ENCODE measurements at places on chromosomes 1 and 21.
A peak's percentile ranks its signal among the peaks of the same experiment; 100 is the strongest.

GRCh38 chr1:183877053-183877720 lies 72.3 kb downstream of the RGL1 start:
- DNase-seq, result no peak

- no peak for DNase-seq
Observed at GRCh38 chr1:14572861-14573260, 25.6 kb upstream of the KAZN start.

DNA sequence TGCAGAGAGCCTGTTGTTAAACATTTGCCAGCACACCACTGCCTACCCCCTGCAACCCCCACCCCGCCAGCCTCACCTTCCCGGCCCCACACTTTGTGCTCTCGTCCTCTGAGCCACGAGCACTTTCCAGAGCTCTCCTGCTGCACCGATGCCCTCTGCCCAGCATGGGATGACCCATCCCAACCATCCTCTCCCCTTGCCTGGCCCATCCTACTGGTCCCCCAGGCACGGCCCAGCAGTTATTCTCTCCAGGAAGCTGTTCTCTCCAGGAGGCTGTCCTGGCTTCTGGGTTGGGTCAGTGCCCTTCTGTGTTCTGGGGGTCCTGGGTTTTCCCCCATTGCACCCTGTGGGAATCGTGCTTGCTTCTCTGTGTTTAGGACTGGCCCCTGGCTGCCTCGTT lies 60.1 kb upstream of the ABCG1 start:
- no peak for DNase-seq

GRCh38 chr1:57167997-57168396 lies 202.2 kb upstream of the C8B start:
- no peak for DNase-seq

DNA sequence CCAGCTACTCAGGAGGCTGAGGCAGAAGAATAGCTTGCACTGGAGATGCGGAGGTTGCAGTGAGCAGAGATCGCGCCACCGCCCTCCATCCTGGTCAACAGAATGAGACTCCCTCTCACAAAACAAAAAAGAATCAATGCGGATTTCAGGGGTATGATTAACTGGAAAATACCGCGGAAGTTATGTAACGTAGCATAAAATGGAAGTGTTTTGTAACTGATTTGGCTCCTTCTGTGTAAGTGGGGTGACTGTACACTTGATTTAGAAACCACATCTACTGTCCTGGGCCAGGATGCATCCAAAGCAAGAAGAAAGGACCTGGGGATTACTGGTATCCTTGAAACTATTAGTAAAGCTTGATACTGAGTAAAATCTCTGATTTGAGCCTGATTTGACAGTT lies 3.1 kb upstream of the VAMP4 start:
- DNase-seq, result no peak

GRCh38 chr21:38878379-38879179 lies 72.8 kb downstream of the ETS2 start:
- no peak for DNase-seq

GRCh38 chr1:53505401-53505800 lies 46.2 kb downstream of the DMRTB1 start:
- no peak for DNase-seq

- DNase-seq, result no peak
Observed at GRCh38 chr1:34235594-34235993, 58.9 kb downstream of the C1orf94 start.

DNA sequence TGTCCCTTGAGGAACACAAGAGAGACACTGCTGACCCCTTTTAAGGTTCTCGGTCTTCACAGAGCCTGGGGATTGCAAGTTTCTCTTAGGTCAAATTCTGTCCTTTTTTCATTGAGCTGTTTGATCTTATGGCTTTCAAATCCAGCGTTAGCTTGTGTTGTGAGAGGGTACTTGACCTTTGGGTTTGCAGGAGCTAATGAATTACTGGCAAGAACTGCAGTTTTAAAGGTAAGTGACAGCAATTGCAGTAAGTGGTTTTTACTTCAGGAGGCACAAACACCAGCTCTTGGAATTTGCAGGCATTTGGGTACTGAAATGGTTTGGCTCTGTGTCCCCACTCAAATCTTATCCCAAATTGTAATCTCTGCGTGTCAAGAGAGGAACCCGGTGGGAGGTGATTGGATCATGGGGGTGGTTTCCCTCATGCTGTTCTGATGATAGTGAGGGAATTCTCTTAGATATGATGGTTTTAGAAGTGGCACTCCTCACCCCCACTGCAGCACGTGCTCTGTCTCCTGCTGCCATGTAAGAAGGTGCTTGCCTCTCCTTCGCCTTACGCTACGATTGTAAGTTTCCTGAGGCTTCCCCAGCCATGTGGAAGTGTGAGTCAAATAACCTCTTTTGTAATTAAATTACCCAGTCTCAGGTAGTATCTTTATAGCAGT lies 134.5 kb upstream of the LYPLAL1 start:
- DNase-seq, result no peak

GRCh38 chr1:93690921-93691789 lies 9.5 kb upstream of the BCAR3 start:
- no peak for DNase-seq

GRCh38 chr1:105419030-105419429 lies 1637.4 kb upstream of the PRMT6 start:
- peak; percentile 53 for DNase-seq

DNA sequence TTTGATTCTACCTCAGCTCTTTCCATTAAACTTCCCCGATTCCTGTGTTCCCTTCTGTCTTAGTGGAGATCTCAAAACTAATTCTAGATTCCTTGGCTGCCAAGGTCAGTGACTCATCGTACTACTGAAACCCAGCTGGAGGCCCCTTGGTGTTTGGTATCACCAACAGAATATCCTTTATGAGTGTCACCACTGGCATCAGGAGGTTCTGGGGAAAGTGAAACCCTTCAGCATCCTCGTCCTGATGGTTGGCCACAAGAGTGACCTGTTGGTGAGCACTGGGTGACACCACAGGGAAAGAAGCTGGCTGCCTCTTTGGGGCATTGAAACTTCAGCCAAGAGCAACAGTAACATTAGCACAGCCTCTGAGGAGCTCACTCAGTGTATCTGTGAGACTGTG lies 9.6 kb downstream of the RAB42 start:
- DNase-seq, result no peak

DNA sequence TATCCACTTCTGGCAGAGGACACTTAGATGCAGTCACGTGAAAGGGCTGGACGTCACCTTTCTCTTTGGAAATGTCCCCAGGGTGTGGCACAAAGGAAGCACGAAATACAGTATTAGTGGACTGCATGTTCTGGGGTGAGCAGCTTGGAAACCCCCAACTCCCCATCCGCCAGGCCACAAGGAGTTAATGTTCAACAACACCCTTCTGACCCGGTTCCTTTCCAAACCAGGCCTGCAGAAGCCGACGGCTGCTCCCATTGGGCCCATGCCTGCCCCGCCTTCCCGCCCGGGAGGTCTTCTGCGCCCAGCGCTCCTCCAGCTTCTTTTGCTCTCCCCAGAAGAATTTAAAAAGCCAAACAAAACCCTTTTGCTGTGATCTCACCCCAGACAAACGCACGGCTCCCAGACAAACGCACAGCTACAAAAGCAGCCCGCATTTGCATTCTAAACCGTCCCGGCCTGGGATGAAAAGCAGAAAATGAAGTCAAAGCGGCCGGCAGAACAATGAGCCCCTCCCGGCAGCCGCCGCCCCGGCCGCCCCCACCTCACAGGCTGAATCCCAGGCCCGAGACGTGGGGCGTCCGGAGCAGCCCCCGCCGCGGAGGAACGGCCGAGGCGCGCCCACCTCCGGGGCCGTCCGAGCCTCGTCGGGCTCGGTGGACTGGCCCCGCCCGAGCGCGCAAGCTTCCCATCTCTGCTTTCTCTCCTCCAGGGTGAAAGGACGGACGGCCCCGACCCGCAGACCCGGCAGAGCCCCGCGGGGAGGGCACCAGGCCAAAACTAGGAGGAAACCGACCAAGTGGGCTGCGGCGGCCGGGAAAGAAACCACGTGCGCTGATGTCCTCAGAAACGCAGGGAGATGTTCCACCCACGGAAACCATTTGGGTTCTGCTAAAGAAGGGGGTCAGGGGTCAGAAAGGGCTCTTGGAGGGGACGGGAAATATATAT lies 101.9 kb downstream of the PLPP3 start:
- no peak for DNase-seq

- peak; percentile 46 for DNase-seq
Observed at GRCh38 chr1:40032240-40032891, 8.2 kb upstream of the CAP1 start.

DNA sequence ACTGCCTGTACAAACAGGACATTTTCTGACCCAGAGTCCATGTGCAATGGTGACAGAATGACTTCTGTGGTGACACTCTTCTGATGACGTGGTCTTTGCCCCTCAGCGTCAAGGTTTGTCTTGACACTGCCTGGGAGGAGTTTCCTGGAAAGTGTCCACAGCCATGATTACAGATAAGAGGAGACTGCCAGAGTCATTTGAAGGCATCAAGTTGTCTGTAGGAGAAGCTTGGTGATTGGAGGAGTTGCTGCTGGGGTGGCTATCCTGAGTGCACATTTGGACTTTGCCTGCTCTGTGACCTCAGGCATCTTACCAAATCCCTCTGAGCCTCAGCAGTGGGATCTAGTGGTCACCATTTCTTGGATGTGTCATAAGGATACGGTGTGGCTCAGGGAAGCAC lies 17.7 kb downstream of the TCHHL1 start:
- no peak for DNase-seq

DNA sequence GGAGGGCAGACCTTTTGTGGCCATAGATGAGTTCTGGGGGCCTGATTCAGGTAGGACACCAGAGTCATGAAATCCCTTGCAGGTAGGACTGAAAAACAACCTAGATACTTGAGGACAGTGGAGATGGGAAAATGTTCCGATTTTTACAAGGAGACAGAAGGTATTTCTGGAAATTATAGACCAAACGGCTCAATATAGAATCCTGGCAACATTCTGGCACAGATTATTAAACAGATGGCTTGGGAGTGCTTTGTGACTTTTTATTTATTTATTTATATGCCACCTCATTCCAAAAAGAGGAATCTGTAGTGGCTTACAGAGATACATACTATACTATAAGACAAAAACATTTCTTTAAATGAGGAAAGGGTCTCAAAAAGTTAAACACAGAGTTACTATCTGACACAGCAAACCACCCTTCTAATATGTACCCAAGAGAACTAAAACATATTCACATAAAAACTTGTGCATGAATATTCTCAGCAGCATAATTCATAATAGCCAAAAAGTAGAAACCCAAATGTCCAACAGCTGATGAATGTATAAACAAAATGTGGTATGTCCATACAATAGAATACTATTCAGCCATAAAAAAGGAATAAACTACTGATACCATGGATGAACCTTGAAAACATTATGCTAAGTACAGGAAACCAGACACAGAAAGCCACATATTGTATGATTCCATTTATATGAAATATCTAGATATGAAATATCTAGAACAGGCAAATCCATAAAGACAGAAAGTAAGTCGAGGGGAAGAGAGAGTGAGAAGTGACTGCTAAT lies 49.8 kb downstream of the CDK18 start:
- DNase-seq, result peak; percentile 44

DNA sequence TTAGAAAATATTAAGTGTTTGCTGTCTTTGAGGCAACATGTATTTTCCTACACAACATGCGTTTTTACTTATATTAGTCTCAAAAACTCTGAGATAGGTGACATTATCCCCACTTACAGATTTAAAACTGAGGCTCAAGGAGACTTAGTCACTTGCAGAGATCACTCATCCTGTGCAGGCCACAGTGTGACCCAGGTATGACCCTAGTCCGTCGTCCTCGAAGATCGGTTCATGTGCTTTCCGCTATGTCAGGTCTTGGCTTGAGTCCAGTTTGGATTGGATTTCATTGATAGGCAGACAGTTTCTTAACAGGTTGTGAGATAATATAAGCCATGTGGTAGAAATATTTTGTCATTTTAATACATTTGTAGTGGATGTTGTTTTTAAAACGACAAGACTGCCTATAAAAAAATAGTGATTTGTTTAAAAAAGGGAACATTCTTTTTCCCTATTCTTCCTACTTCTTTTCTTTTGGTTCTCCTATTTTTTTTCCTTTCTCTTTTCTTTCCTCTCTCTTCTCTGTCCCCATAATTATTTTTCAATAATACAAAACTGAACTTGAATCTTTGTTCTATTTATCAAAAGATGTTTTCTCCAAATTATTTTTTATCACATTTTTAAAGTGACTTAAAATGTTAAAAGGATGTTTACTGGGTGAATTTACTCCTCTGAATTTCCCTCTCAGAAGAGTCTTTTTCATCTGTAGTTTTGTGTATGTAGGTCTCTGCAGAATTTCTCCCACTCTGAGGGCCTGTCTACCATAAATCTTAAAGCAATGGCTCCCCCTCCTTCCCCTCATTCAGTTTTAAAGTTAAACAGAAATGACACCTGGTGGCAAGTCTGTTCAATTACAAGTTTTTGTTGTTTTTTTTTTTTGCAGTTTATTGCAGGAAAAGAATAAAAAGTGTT lies 81.8 kb downstream of the PHTF1 start:
- DNase-seq, result peak; percentile 72

DNA sequence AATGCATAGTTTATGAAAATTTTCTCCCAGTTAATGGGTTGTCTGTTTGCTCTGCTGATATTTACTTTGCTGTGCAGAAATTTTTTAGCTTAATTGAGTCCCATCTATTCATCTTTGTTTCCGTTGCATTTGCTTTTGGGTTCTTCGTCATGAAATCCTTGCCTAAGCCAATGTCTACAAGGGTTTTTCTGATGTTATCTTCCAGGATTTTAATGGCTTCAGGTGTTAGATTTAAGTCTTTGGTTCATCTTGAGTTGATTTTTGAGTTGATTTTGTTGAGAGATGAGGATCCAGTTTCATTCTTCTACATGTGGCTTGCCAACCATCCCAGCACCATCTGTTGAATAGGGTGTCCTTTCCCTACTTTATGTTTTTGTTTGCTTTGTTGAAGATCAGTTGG lies 85.2 kb downstream of the DRAM2 start:
- no peak for DNase-seq

- DNase-seq, result no peak
Observed at GRCh38 chr1:107378866-107379265, 238.0 kb downstream of the NTNG1 start.

DNA sequence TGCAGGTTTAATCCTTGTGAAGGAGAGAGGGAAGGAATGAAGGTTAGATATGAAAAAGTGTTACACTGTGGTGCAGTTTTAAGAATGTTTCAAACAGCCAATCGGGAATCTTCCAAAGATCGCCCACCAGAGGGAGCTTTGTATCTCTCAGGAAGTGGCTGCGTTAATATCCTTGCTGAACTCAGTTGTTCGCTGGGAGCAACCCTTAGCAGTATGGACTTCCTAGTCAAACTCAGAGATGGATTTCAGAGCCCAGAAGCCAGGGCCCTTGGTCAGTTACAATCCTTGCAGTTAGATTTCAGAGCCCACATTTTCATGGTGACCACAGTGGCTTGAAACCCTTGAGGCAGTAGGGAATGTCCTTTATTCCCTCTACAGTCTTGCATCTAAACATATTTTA lies 136.2 kb downstream of the NTNG1 start:
- DNase-seq, result peak; percentile 88
